ENCODE measurements at places on chromosomes 4 and X.

- DNase-seq = no peak
These were observed 8.2 kb downstream of the DCAF8L2 start for GRCh38 chrX:27598312-27598711.

DNA sequence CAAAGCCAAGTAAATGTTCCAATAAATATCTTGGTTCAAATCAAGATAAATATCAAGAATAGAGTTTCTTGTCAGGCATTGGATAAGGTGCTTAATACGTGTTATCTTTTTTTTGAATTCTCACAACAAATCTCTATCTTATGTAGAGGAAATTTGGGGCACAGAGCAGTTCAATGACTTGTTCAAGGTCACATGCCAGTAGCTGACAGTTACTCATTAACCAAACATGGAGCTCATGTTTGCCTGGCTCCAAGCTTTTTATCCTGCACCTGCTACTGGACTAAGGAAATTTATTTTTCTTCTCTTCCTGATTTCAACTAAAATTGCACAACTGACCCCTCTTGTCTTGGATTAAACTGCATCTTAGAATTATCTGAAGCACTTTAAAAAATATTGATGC lies 76.3 kb downstream of the ATP10D start:
- no peak for DNase-seq

GRCh38 chrX:38192007-38192810 lies 28.5 kb downstream of the SRPX start:
- DNase-seq = peak; percentile 12

DNA sequence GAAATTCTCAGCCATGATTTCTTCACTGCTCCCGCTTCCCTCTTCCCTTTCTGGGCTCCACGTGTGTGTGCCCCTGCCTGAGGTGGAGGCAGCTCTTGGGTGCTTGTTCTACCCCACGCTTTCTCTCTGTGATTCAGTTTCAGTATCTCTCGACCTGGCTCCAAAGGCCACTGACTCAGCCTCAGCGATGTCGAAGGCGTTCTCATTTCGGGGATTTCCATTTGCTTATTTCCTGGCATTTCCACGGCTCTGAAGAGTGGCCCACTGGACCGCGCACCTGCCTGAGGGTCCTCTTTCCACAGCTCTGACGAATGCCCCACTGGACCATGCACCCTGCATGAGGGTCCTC lies 52.4 kb downstream of the GAK start:
- no peak for DNase-seq

GRCh38 chrX:12950851-12951594 lies 23.9 kb upstream of the TMSB4X start:
- peak; percentile 15 for DNase-seq

DNA sequence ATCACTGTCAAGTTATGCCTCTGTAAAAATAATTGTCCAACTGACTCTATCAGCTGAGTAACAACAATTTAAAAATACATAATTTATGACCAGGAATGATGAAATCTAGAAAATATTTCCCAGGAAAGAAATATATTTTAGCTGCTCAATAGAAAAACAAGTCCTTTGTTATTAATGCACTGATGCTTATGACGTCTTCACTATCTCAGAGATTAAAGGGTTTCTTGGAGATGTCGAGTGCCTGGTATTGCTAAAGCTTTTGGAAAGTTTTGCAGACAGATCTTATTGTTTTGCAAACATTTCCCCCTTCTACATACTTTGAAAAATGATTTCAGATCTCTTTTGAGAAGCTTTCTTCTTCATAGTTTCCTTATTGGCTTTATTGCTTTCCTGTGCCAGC lies 154.6 kb upstream of the RPS6KA3 start:
- DNase-seq = no peak

GRCh38 chrX:106921637-106922036 lies 1.4 kb downstream of the CLDN2 start:
- no peak for DNase-seq

DNA sequence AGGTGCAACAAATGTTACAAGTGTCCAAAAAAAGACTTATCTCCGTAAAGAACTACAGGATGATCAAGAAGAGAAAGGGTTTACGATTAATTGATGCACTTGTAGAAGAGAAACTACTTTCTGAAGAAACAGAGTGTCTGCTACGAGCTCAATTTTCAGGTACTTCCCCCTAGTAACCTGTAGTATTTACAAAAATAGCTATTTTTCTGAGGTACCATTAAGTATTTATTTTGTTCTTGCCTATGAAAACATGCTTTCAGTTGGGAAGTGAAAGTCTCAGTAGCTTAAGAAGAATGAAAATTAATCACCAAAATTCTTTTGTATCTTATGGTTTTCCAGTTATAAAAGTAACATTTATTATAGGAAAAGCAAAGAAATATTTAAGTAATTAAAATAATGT lies 5.9 kb downstream of the THAP9 start:
- no peak for DNase-seq

- no peak for DNase-seq
These were observed 26.0 kb downstream of the SH3TC1 start for GRCh38 chr4:8224975-8225625.

DNA sequence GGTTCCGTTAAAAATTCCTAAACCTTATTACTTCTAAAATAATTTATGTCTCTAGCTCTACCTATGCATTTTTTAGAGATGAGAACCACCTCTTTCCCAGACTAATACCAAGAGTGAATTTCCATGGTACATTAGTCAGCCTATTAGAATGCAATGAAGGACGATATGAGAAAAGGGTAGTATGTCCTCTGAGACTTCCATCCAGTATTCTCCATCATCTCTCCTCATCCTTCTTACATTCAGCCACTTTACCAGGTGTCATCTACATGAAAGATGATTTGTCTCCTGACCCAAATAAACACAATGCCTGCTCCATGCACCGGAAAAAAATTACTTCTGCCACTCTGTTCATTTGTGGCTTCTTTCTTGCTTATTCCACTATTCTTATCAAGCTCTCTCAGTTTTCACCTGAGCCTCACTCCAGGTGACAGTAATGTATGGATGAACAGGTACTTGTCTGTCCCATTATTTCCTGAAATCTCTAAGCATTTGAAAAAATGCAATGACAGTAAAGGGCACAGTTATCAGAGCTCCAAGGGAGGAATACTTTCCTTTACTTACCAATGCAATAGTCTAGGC lies 97.9 kb downstream of the MAB21L2 start:
- DNase-seq = peak; percentile 5

DNA sequence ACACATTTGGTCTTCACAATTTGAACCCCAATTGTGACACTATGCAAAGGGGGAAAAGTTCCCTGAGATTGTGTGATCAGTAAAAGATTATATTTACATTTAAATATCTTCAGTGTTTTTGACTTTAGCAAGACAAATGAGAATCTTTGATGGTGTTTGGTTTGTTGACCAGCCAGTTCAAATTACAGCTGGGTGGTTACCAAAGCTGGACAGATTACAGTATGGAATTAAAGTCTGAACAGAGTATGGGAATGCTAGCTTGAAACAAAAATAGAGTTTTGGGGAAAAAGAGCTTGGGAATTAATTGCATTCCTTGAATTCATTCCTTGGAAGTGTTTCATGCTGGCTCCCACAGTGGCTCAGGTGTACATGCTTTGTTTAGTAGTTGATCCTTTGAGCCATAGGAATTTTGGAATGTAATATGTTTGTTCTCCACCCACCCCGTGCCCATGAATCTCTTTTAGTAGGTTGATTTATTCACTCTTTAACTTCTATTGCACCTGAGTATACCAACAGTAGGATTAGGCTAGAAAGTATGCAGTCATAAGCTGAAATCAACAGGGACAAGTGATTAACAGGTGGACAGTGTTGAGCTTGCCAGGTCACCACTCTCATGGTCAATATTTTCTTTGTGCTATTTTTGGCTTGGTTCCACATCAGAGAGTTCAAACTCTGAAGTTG lies 81.1 kb upstream of the HELT start:
- no peak for DNase-seq

GRCh38 chrX:69961365-69962072 lies 88.2 kb downstream of the AWAT2 start:
- DNase-seq = no peak

- DNase-seq = no peak
These were observed 514.3 kb downstream of the ADGRL3 start for GRCh38 chr4:61714387-61714911.

DNA sequence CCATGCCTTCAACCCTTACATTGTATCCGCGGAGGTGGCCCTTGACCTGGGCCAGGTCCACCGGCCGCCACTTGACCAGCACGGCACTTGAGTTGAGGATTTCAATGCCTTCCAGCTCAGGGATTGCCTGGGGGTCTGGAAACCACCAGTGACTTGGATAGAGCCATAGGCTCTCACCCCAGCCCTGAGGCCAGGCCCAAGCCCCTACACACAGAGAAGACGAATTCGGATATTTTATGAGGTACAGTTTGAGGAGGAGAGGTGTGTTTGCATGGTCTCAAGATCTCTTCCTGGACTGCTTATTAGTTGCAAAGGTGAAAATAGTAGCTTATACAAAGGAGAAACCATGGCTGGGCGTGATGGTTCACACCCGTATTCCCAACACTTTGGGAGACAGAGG lies 20.3 kb downstream of the L1CAM start:
- no peak for DNase-seq

DNA sequence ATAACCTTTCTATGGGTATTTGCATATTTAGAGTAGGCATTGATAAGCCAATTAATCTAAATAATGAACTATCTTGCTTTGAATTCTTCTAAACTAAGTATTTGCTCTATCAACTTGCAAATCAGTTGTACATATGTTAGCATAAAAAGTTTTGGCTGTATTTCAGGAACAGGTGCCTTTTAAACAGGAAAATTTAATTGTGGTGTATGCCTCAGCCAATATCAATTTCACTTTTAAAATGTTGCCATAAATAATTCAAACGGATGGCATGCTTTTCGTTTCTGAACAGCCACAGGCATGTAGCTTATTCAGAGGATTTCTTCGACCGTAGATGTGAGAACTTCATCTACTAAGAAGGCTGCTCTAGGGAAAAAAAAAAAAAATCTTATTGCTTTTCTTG lies 99.9 kb downstream of the DCLK2 start:
- peak; percentile 31 for DNase-seq

GRCh38 chr4:144509088-144510015 lies 136.6 kb upstream of the HHIP start:
- DNase-seq = no peak

GRCh38 chr4:154033921-154034320 lies 245.0 kb upstream of the SFRP2 start:
- no peak for DNase-seq

GRCh38 chrX:1308476-1308875 lies 28.1 kb upstream of the IL3RA start:
- no peak for DNase-seq

DNA sequence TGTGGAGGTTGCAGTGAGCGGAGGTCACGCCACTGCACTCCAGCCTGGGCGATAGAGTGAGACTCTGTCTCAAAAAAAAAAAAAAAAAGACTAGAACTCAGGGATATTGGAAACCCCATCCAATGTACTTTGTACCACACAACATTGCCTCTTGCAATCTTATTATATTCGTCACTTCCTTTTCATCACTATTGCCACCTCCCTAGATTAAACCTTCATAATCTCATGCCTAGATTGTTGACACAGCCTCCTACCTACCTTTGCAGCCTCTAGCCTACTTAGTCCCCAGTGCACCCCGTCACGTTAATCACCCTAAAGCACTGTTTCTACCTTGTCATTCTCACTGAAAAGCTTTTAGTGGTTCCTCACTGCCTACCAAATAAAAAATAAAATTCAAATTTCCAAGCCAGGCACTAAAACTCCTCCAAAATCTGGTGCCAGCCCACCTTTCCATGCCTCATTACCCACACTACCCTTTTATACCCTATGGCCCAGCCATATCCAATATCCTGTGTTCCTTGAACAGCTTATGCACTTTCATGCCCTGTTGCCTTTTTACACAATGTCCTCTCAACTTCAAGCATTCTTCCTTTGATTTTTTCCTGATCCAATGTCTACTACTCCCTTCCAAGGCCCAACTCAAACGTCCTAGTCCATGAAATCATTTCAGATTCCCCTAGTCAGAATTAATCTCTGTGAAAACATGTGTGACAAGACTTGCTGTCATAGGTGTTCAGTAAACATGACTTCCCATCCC lies 23.6 kb upstream of the GJB1 start:
- DNase-seq = no peak

GRCh38 chrX:153643431-153644351 lies 3.3 kb upstream of the DUSP9 start:
- no peak for DNase-seq

GRCh38 chr4:6990661-6991060 lies 52.5 kb upstream of the TADA2B start:
- DNase-seq = no peak

DNA sequence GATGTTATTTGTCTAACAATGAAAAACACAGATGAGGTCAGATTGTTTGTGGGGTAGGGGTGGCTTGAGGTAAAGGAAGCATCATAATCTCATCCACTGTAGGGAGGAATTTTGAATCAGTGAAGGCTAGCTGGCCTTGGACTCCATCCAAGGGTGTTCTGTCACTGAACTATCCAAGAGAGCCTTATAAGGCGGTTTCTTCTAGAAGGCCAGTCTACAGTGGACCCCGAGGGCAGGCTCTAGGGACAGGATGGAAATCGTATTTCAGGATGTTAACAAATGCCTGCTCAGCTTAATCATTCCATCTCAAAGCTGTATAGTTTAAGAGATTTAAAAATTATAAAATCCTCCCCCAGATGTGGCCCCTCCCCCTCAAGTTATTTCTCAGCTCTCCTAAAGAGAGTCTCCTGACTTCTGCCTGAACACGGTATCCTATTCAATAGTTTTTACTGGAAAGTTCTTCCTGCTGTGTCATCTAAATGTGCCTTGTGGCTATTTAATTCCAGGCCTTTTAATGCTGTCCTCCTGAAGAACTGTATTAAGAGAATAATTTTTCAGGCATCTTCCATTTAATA lies 8.0 kb downstream of the IGFBP7 start:
- peak; percentile 60 for DNase-seq

DNA sequence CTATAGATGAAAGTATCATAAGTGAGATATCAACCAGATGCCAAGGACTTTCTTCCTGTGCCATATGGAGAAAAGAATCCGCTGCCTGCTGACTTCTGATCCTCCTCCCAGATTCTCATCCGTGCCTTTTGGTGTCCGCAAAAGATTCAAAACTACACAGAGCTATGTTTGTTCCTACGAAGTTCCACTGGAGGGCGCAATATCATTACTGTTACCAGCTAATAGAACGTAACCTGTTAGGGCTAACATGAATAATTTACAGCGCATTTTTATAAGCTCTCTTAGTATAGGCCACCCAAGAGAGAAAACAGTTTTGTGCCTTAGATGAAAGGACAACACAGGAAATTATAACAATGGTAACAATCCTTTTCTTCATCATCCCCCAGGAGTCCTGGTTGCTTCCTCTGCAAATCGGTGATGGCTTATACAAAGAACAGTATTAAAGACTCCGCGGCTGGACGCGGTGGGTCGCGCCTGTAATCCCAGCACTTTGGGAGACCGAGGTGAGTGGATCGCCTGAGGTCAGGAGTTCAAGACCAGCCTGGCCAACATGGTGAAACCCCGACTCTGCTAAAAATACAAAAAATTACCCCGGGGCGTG lies 22.8 kb upstream of the CENPVL3 start:
- peak; percentile 39 for DNase-seq

GRCh38 chr4:109229028-109229427 lies 73.4 kb downstream of the COL25A1 start:
- no peak for DNase-seq
